ENCODE measurements at places on chromosomes 1 and 21.

DNA sequence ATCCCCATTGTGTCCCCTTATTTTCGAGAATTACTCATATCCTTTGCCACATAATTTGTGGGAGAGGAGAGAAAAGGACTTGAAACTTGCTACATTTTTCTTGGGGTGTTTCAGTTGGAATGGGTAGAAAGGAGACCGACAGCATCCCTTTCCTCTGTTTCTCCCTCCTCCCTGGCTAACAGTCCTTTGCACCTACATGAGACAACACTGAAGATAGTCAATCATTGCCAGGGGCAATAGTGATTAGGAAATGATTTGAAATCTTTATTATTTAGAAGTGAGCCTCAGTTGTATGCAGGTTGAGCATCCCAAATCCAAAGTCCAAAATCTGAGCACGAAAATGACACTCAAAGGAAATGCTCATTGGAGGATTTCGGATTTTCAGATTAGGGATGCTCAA lies 7.8 kb upstream of the TARS2 start:
- no peak for DNase-seq

GRCh38 chr1:160192234-160192633 lies 1.9 kb downstream of the CASQ1 start:
- DNase-seq: no peak

GRCh38 chr1:25148673-25149300 lies 83.5 kb downstream of the SYF2 start:
- DNase-seq: peak; percentile 14

GRCh38 chr1:175481126-175482070 lies 262.0 kb downstream of the TNR start:
- no peak for DNase-seq

- no peak for DNase-seq
Observed at GRCh38 chr1:22245726-22246125, 102.8 kb upstream of the WNT4 start.

- DNase-seq: no peak
Observed at GRCh38 chr1:87816646-87817045, 488.0 kb downstream of the LMO4 start.

GRCh38 chr1:207620543-207620893 lies 24.4 kb upstream of the CR1L start:
- DNase-seq: no peak

DNA sequence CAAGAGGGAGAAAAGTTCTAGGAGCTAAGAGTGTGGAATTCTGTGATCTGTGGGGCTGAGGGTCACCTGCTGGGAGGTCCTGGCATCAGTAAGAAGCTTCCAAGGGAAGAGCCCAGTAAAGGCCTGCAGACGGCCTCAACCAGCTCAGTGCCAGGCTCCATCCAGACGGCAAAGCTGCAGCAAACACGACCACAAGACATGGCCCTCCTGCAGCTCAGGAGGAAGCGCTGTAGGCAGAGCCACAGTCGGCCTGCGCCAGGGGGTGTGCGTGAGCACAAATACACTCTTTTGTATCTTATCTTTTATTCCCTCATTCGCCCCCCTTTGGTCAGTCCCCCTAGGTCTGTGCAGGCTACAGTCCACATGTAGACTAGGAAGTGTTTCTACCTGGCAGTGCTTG lies 13.4 kb downstream of the C1orf174 start:
- DNase-seq: no peak

- DNase-seq: no peak
Observed at GRCh38 chr1:67570486-67571143, 114.4 kb upstream of the GADD45A start.

DNA sequence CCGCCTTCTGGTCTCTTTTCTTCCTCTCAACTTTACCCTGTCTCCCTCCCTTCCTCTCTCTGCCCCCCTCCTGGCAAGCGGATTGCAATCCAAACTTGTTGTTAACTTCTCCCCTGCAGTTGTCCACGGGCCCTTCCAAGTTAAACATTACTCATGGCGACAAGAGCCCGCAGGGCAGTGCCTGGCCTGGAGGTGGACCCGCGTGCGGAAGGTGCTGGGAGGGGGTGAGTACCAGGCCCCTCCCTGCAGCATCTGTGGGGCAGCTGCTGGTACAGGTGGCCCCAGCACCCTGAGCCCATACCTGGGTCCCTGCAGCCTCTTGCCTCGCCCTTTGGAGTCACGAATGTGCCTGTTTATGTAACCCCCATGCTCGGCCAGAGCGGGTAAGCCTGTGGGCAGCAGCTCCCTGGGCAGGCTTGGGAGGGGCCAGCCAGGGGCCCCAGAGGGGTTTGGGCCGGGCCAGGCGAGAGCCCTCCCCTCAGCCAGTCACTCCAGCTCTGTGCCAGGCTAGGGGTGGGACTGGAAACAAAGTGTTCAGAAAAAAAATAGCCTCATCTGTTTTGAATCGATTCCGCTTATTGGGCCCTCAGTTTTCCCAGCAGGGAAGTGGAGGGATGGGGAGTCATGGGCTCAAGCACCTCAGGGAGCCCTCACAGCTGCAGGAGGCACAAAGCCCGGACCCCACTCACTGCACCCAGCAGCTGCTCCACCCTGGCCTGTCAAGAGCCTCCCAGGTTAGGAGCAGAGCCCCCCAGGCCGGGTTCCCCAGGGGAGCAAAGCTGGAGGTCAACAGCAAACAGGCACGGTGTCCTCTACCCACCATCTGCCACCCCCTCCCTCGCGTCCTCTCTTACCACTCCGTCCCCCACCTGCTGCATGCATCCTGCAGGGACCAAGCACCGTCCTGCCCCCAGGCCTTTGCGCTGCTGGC lies 14.0 kb upstream of the FAAP20 start:
- peak; percentile 77 for DNase-seq

DNA sequence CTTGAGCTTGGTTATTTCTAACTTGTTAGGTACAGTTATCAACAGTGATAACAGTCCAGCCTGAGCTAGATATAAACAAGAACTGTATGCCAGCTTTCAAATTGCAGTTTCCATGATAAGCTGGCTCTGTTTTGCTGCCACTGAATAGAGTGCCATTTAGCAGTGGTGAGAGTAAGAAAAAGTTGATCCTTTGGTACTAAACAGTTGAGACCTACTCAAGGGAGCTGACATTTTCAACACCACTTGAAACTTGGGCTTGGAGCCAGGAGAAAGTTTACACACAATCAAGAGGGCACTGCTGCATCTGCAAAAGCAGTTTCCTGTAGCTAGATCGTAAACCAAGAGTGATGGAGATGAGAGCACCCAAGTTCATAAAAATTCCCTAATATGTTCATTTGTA lies 131.3 kb downstream of the RGS7 start:
- no peak for DNase-seq

- DNase-seq: peak; percentile 69
Observed at GRCh38 chr1:44594871-44595735, 79.2 kb downstream of the TMEM53 start.

DNA sequence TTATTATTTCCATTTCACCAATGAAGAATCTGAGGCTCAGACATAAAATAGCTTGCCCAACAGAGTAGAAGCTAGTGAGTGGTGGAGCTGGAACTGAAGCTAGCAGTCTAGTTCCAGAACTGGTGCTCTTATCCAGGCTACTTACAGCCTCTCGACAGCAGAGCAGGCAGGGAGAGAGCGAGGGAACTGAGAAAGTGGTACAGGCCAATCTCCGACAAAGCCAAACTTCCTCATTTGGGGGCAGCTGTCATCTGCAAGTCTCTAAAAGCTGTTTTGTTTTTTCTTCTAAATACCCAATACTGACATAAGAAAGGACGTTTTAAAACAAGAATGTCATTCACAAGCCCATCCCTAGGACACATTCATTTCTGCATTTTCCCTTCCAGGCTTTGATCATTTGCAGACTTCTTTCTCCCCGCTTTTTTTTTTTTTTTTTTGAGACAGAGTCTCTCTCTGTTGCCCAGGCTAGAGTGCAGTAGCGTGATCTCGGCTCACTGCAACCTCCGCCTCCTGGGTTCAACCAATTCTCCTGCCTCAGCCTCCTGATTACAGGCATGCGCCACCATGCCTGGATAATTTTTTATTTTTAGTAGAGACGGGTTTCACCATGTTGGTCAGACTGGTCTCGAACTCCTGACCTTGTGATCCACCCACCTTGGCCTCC lies 20.0 kb downstream of the YIPF1 start:
- no peak for DNase-seq

GRCh38 chr1:183238071-183238470 lies 52.0 kb downstream of the LAMC2 start:
- DNase-seq: no peak

- no peak for DNase-seq
Observed at GRCh38 chr1:167517535-167518330, 596 bp downstream of the CD247 start.

GRCh38 chr21:35063428-35064172 lies 14.5 kb upstream of the RUNX1 start:
- DNase-seq: peak; percentile 60

- DNase-seq: no peak
Observed at GRCh38 chr21:45547545-45547900, 5.3 kb upstream of the SLC19A1 start.

- peak; percentile 64 for DNase-seq
Observed at GRCh38 chr1:7650801-7651200, 120.3 kb upstream of the VAMP3 start.

DNA sequence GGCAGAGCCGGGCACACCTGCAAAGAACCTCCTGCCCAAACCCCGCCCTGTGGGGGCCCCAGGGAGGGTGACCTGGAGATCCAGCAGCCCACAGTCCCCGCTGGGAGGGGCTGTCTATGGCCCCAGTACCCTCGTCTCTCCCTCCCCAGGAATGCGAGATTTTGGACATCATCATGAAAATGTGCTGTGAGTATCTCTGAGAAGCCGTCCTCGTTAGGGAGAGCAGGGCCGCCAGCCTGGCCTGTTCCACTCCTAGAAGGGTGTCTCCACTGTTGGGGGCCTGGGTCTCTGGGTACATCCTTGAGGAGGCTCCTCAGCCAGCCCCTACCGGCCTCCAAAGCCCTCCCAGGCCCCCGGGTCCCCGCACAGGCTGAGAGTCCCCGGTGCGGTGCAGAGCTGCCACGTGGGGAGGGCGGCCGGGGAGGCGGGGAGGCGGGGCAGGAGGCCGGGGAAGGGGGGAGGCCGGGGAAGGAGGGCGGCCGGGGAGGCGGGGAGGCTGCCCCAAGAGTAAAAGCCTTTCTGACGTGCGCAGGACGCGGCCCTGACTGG lies 18.7 kb downstream of the COL6A1 start:
- no peak for DNase-seq

- no peak for DNase-seq
Observed at GRCh38 chr1:111620441-111620971, 917 bp downstream of the RAP1A start.

GRCh38 chr1:180247061-180247460 lies 17.0 kb downstream of the LHX4 start:
- DNase-seq: no peak

- no peak for DNase-seq
Observed at GRCh38 chr1:95127380-95127779, 10.2 kb downstream of the TLCD4 start.

DNA sequence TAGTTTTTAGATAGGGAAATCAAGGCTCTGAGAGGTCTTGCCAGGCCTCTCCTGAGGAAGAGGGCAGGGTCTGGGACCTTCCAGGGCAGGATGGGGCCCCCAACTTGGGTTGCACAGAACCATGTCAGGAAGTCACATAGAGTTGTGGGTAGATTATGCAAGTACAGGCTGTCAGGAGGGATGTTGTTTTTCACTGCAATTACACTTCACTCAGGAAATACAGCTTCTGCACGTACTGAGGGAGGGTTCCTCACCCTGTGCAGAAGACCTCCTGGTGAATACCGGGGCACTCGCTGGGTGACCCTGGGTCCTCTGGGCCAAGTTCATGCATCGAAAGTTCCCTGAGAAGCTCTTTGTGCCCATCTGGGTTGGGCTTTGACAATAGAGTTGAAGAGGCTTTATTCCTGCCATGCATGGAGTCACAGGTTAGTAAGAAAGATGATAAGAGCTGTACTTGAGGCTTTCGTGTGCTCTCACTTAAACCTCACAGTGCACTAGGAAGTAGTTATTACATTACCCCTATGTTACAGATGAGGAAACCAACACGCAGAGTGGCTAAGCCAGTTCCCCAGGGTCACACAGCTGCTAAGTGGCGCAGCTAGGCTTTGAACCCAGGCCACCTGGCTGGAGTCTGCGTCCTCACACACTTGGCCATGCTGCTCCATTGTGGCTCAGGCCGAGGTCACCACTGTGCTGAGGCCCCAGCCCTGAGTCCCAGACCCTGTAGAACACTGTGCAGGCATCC lies 16.2 kb upstream of the TNFRSF1B start:
- DNase-seq: no peak

DNA sequence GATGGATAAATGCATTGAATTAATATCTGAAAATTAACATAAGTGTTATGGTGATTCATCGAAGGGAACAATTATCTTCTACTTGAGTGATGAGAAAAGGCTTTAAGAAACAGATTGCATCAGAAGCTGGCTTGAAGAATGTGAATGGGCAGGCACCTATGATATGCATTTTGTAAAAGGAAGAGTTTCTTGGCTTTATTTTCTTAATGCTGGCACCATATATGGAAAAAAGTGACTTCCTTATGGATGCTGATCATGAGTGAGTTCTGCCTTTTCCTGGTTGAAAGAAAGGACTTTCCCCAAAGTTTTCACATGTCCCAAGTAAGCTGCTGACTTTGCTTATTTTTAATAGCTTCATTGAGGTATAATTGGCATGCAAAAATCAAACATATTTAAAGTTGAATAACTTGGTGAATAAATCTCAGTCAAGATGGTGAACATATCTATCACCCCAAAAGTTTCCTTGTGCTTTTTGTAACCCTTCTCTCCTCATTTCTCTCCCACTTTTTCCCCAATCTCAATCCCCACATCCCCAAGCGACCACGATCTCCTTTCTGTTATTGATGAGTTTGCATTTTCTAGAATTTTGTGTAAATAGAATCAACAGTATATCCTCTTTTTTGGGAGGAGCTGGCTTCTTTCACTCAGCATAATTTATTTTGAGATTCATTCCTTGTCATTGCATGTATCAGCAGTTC lies 74.2 kb downstream of the SPATA46 start:
- no peak for DNase-seq

GRCh38 chr1:192993426-192994085 lies 65.6 kb downstream of the UCHL5 start:
- DNase-seq: no peak

GRCh38 chr1:58855274-58856165 lies 71.7 kb upstream of the JUN start:
- no peak for DNase-seq

GRCh38 chr1:97252076-97252475 lies 530.5 kb downstream of the PTBP2 start:
- no peak for DNase-seq

DNA sequence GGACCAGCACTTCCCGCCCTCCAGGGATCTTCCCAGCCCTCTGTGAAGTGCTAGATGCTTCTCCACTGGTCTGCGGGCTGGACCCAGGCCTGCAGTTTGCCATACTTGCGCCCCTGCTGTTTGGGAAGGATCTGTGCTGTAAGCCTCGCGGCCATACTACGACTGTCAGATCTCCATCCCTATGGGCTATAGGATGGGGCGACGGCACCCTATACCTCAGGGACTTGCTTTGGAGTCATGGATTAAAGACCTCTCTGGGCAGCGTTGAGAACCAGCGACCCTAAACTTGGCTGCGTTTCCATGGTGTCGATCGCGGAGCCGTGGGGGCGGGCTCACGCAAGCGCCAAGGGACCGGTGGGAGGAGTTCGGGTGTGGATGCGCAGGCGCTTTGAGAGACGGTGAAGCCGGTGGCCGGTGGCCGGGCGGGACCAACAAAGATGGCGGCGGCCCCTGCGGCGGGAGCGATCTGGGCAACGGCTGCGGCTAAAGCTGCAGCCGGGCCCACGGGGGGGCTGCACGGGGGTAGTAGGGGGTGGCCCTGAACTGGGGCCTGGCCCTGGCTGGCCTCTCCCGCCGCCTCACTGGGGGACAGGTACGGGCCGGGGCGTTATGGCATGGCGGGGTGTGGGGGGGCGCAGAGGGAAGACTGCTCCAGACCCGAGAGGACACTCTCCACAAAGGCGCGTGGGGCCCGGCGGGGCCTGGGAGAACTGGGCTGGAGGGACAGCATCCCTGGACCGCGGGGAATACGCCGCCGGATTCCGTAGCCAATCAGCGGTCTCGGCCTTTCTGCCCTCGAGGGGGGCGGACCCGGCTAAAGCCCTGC lies at the start of gene USP21:
Gene USP21 (plus strand): TSS at position 414 of the 826 bp plus-strand sequence. CDS start 1,141 bp downstream, outside the sequence.
- DNase-seq: peak; percentile 93

Measured in mucosa of gallbladder (tissue), 1 donor.